ENCODE measurements at places on chromosomes 6 and 20.

GRCh38 chr6:168413856-168414255, 27.1 kb upstream of the SMOC2 start:
- DNase-seq, result no peak

- DNase-seq, result no peak
Measured at GRCh38 chr6:382883-383810, 8.4 kb upstream of the IRF4 start.

DNA sequence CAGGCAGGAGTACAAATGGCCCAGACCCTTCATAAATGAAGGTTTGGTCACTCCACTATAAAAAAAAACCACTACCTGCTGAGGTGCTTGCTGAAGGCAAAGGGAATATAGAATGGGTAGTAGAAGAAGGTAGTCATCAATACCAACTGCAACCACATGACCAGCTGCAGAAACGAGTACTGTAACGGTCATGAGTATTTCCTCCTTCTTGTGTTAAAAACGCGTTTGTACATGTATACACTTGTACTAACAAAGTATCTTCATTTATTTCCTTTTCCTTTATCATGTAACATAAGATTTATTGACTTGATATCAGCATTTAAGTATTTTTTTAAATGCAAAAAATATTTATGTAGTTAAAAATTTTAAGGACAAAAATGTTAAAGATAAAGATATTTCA, 238.6 kb downstream of the TFAP2B start:
- no peak for DNase-seq

- no peak for DNase-seq
Measured at GRCh38 chr6:148693882-148694484, 52.8 kb upstream of the UST start.

DNA sequence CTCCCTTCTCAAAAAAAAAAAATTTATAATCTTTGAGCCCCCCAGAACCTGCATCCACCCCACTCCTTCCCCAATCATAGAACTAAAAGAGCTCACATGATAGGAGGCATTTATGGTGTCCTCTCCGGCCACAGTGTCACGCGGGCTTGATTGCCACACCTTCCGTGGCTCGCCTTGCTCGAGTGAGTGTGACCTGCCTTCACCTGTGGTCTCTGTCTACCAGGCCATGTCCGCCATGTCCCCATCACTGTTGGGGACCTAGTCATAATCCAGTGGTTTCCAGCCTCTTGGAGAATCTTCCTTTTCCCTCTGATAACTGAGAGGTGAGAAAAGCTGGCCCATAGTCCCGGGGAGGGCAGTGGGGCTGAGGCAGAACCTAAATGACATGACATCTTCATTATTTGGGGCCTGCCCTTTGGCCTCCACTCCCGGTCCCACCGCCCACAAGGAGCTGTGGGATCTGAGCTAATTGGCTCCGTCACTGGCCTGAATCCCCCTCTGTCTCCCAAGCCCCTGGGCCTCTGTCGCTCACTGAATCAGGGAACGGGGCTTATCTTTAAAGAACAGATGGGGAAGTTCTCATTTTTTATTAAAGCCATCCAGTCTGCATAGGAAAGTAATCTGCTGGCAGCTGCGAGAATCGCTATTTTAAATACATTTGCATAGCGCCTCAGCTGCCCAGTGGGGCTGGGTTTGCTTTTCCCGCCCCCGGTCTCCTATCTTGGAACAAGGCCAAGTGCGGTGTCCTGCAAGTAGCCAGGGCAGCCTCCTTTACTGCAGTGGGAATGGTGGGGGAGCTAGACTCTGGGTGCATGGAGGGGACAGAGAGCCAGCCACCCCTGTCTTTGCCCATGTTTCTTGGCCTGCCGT, 197.6 kb upstream of the PMEPA1 start:
- no peak for DNase-seq

GRCh38 chr6:23518294-23518693, 607.7 kb upstream of the NRSN1 start:
- DNase-seq, result no peak

- no peak for DNase-seq
Measured at GRCh38 chr20:5864873-5865587, 85.3 kb downstream of the TRMT6 start.

- no peak for DNase-seq
Measured at GRCh38 chr6:39178235-39178634, 51.0 kb downstream of the KCNK5 start.

GRCh38 chr20:35939264-35939663, 15.0 kb downstream of the SCAND1 start:
- no peak for DNase-seq
